ENCODE measurements at places on chromosomes 12 and 14.

DNA sequence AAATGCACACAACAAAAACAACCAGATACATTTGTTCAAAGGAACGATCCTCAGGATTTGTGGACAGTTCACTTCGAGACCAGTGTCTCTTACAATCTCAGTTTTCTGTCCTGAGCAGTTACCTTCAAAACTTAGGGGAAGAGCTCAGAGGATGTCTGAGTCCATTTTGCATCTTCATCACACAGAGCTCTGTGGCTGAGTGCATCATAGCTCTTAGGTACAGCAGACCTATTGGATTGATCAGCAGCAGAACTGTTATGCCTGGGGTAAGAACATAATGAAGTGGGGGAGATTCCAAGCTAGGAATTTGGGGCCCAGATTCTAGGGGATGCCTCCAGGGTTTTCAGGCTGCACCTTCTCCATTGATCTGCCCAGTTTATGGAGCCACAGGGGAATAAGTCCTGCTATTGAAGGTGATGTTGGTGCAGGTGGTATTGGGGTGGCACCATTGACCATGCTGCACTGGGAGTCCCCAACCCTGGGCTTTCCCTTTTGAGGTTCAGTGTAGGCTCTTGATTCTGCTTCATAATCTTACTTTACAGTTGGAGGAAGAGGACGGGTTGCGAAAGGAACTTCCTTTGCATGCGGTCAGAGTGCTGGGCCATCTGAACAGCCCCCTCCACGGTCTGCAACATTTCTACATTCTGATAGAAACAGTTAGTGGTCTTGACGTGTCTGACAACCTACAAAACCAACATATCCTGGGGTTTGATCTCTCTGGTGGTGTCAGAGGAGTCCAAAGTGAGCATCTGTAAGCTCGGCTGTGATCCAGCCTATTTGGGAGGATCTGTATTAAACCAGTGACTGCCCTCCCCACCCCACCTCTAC, 112.8 kb downstream of the CHST11 start:
- peak; percentile 86 for DNase-seq

DNA sequence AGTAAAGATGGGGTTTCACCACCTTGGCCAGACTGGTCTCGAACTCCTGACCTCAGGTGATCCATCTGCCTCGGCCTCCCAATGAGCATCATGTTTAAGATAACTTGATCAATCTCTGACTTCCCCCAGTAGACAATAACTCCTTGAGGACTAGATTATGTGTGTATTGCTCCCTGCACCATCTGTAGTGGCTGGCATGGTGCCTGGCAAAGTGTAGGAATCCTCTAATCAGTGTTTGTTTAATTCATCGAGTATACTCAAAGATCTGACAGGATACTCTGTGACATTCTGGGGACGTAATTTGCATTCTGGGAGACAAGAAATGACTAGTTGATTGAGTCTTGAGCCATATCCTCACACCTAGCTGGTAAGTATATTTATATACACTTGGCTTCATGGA, 873.5 kb upstream of the TMEM132C start:
- no peak for DNase-seq

DNA sequence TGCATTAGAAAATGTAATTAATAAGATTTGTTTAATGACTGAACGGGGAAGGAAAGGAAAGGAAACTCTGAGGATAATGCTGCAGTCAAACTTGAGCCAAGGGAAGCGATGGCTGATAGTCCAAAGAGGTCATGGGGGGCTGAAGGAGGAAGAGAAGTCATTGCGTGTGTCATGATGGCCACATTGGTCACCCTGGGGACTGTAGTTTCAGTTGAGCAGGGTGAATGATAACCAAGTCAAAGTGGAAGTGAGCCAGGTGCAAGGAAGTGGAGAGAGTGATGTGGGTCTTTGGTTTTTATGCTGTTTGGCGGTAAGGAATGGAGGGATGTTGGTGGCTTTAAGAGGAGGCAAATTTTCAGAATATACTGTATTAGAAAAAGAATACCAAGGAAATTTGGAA, 21.6 kb downstream of the C12orf75 start:
- no peak for DNase-seq

DNA sequence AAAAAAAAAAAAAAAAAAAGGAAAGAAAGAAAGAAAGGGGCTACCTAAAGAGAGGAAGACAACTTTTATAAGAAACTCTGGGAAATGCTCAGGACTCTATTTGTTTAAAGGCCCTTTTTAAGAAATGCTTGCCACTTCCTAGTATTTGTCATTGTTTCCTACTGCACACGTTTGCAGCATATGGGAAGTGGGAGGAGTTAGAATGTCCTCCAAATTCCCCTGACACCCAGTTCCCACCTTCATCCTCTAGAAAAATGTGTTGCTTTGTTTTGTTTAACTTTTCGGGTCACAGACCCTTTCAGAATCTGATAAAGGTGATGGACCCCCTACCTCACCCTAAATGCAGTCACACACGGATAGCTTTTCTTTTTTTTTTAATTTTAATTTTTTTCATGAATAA, 40.8 kb downstream of the NINJ2 start:
- no peak for DNase-seq

DNA sequence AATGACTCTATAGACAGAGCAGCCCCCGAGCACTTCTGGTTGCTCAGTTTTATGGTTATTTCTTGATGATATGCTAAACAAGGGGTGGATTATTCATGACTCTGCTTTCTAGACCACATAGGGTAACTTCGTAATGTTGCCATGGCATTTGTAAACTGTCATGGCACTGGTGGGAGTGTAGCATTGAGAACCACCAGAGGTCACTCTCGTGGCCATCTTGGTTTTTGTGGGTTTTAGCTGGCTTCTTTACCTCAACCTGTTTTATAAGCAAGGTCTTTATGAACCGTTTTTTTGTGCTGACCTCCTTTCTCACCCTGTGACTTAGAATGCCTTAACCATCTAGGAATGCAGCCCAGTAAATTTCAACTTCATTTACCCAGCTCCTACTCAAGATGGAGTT, 1036.2 kb upstream of the FLRT2 start:
- DNase-seq: no peak

- DNase-seq: no peak
Measured at GRCh38 chr14:54737132-54737711, 165.4 kb downstream of the GCH1 start.

DNA sequence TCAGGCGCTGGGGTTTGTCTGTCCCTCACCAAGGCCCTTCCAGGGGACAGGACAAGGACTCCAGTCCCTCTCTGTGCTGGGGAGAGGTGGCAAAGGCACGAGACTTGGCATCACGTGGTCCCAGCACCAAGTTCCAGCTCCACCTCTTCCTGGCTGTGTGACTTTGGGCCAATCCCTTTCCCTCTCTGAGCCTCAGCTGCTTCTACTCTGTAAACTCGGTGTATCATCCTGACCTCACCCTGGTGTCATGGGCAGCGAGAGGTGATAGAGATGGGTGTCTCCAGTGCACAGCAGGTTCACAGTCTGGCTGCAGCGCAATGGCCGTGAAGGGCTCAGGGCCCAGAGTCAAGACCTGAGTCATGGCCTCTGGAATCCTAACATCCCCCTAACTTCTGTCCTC, 54.0 kb downstream of the MVK start:
- no peak for DNase-seq

DNA sequence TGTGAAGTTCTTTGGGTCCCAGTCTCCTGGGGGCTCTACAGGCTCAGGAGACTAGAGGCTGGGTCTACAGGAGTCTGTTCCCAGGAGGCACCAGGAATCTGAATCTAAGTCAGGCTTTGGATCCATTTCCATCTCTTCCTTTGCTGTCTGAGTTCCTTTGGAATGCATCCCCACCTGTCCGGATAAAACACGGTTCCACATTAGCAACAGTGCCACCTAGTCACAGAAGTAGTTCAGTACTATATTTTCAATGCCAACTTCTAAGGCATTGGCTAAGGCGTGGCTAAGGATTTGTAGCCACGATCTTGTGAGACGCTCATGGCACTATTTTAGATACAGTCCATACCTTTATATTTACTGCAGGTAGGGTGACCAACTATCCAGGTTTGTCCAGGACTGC, 15.1 kb downstream of the ZC2HC1C start:
- DNase-seq: no peak

DNA sequence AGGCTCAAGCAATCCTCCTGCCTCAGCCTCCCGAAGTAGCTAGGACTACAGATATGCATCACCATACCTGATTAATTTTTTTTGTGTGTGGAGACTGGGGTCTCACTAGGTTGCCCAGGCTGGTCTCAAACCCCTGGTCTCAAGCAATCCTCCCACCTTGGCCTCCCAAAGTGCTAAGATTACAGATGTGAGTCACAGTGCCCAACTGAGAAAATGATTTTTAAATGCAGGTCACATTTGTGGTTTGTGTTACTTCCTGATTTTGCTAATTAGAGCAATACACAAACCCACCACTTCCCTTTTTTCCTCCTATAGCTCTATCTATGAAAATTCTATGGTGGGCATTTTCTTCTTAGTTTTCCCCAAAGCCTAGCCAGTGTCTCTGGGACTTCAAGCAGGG, 45.5 kb upstream of the TMEM263 start:
- no peak for DNase-seq

DNA sequence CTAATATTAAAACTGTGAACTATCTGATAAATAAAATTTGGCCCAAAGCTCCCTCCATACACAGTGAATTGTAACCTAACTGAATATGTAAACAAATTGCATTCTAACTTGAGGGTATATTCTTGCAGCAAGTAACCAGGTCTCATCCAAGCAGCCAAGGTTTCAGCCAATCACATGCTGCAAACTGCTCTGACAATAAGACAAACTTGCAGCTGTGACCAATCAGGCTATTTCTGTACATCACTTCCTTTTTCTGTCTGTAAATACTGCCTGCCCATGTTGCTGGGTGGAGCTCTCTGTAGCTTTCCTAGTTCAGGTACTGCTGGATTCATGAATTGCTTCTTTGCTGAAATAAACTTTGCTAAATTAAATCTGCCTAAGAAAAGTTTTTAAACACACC, 499.0 kb downstream of the GALC start:
- no peak for DNase-seq
